ENCODE measurements at places on chromosomes 5 and 9. TPM values are rescaled to one million over a fixed set of nuclear protein-coding genes. Genes with fewer than 3 reads are reported as not detected.

DNA sequence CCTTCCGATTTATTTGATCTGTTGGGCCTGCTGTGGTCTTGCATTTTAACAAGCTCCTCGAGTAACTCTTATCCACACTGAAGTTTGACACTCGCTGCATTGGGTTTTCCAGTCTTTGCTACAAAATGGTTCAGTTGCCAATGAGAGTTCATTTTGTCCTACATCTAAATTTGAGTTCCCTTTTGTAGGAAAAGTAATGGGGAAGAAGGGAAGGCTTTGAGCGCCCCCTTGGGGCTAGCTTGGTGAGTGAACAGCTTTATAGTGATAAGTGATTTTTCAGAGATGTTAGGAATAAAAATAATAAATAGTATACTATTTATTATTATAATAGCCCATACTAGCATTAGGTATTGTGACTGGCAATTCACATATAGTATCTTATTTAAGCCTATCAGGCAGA is 89.9 kb upstream of the GNAQ start:
- no peaks in the 10 kb centered on the region for H3K4me1 ChIP-seq
- H3K27me3 ChIP-seq: peaks cover 6% of the 10 kb centered on the region
- H3K36me3 ChIP-seq: no peaks in the 10 kb centered on the region
- H3K4me3 ChIP-seq: no peak overlapping the region

DNA sequence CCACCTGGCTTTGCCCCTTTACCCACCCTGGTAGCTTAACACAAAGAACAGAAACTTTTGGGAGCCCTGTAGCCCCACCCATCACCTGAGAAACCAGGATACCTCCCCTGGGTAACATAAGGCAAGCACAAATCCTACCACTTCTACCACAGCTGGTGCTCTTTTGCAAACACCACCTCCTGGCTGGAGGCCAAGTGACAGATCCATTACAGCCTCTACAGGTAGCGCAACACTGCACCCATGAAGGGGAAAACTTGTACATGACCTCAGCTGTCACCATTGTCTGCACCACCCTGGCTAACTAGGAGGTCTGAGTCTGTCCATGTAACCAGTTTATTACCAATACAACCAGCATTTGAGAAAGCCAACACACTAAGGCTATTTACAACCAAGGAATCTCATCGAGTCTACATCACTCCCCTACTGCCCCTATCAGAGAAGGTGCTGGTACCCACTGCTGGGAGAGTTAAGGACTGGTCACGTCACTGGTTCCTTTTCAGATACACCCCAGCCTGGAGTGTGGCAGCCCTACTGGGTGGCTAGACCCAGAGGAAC is 128.6 kb downstream of the PJA2 start:
- H3K27ac ChIP-seq: no peak overlapping the region
- DNase-seq: no peak
- H3K4me1 ChIP-seq: no peaks in the 10 kb centered on the region
- no peaks in the 10 kb centered on the region for H3K27me3 ChIP-seq
- H3K36me3 ChIP-seq: no peaks in the 10 kb centered on the region

DNA sequence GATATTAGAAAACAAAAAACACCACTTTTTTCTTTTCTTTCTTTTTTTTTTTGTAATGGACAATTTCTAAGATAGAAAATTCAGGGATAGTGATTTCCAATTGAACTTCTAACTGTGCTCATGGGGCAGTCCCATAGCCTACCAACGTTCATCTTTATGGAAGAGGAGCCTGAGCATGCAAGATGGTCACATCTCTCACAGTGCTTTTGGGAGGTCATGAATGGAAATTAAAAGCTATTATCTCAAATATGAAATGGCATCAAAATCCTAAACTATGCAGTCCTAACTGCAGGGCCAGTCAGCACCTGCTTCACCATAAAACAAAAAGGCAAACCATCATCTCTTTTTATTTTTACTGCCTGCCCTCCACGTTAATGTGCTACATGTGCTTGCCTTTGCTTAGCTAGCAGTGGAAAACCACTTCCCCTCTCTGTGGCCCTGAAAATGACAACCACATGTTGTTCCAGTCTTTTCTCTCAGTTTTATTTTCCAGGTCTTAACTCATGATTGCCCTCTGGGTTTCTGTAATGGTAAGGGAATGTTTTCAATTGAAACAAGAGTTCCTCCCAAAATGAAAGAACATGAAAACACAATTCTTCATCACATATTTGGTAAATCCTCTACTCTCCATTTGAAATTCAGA is 16.7 kb downstream of the IFNB1 start:
- H3K4me1 ChIP-seq: no peaks in the 10 kb centered on the region
- H3K36me3 ChIP-seq: no peaks in the 10 kb centered on the region
- DNase-seq: peak; percentile 36
- no peak overlapping the region for H3K27ac ChIP-seq
- H3K4me3 ChIP-seq: no peak overlapping the region

GRCh38 chr9:137311986-137312851 is 10.1 kb upstream of the NRARP start:
- no peak overlapping the region for H3K4me3 ChIP-seq
- H3K27me3 ChIP-seq: peaks cover 1% of the 10 kb centered on the region
- H3K4me1 ChIP-seq: 0 out of 2 replicates have a peak, but pooled peaks cover 2% of the 10 kb centered on the region
- no peak for DNase-seq
- H3K27ac ChIP-seq: no peak overlapping the region

DNA sequence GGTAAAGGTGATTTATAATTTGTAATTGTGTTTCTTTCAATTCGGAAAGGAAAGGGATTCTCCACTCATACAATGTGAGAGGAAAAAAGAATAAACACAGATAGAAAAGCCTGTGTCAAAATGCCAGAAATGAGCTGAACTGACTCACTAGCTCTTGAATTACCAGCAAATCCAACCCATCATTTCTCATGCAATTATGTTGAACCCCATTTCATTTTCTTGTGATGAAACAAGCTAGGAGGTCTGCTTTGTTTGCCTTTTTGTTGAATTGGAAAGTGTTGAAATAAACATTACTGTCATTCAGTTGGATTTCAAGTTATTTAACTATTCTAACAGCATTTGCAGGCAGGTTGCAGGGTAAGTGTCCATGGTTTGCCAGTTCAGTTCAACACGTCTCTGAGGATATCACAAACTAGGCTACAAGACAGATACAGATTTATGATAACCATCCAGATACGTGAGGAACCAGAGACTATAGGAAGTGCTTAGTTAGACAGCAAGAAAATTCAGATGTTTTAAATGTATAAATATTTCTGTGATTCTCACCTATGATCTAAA is 547.2 kb downstream of the MAT2B start:
- no peaks in the 10 kb centered on the region for H3K4me1 ChIP-seq
- no peak overlapping the region for H3K4me3 ChIP-seq
- no peak overlapping the region for H3K27ac ChIP-seq
- H3K27me3 ChIP-seq: no peaks in the 10 kb centered on the region

DNA sequence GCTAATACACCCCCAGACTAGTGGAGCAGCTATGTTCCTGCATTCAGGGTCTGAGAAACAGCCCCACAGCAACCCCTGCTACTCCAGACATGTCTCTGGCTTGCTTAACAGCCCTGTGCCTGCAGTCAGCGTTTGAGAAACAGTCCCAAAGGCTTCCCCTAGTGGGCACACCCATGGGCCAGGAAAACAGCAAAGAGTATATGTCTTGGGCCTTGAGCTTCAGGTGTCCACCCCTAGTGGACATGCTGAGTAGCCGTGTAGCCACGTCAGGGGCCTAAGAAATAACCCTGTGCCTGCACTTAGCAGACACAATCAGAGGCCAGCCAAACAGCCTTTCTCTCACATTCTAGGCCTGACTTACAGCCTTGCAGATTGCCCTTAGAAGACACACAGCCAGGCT is 698.6 kb downstream of the PTPRD start:
- no peak for DNase-seq
- H3K4me3 ChIP-seq: no peak overlapping the region
- no peak overlapping the region for H3K27ac ChIP-seq
- no peaks in the 10 kb centered on the region for H3K36me3 ChIP-seq
- H3K4me1 ChIP-seq: no peaks in the 10 kb centered on the region

GRCh38 chr9:103702572-103702971 is 391.5 kb upstream of the SMC2 start:
- no peak overlapping the region for H3K4me3 ChIP-seq
- no peaks in the 10 kb centered on the region for H3K4me1 ChIP-seq
- H3K27me3 ChIP-seq: no peaks in the 10 kb centered on the region
- no peak overlapping the region for H3K27ac ChIP-seq
- no peaks in the 10 kb centered on the region for H3K36me3 ChIP-seq
- DNase-seq: no peak

GRCh38 chr5:115243412-115243811 is 19.3 kb downstream of the PGGT1B start:
- H3K27ac ChIP-seq: no peak overlapping the region
- H3K4me3 ChIP-seq: no peak overlapping the region
- peak; percentile 53 for DNase-seq
- H3K4me1 ChIP-seq: peaks cover 6% of the 10 kb centered on the region
- no peaks in the 10 kb centered on the region for H3K27me3 ChIP-seq

GRCh38 chr5:110612794-110613247 is 113.7 kb downstream of the TMEM232 start:
- H3K27ac ChIP-seq: no peak overlapping the region
- H3K4me3 ChIP-seq: no peak overlapping the region
- no peaks in the 10 kb centered on the region for H3K27me3 ChIP-seq
- no peaks in the 10 kb centered on the region for H3K4me1 ChIP-seq
- no peak for DNase-seq

GRCh38 chr5:61320860-61321259 is 11.2 kb upstream of the ZSWIM6 start:
- no peaks in the 10 kb centered on the region for H3K27me3 ChIP-seq
- peaks cover 7% of the 10 kb centered on the region for H3K4me1 ChIP-seq
- no peaks in the 10 kb centered on the region for H3K36me3 ChIP-seq

DNA sequence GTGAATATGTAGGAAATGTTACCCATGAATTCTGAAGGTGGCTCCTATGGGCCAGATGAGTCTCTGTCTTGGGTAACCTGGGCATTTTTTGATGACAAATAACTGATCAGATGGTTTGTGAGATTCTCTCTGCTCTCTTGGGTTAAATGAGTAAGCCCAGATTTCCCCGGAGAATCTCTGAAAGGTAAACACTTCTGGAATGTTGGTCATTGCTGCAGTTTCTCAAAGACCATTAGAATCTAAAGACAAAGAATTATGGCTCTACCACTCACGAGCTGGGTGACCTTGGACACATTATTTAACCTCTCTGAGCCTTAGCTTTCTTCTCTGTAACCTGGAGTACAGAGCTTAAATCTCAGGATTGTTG is 191.2 kb downstream of the DAB2IP start:
- peaks cover 22% of the 10 kb centered on the region for H3K4me1 ChIP-seq
- peak overlapping the region; percentile 59 for H3K27ac ChIP-seq
- peak; percentile 87 for DNase-seq
- no peak overlapping the region for H3K4me3 ChIP-seq

- H3K27me3 ChIP-seq: no peaks in the 10 kb centered on the region
- H3K4me1 ChIP-seq: no peaks in the 10 kb centered on the region
These were observed 340.4 kb downstream of the CTNND2 start for GRCh38 chr5:11563822-11564221.

GRCh38 chr5:105663671-105664070 is 2007.1 kb downstream of the EFNA5 start:
- no peak for DNase-seq
- no peaks in the 10 kb centered on the region for H3K36me3 ChIP-seq
- no peaks in the 10 kb centered on the region for H3K4me1 ChIP-seq
- no peaks in the 10 kb centered on the region for H3K27me3 ChIP-seq
- no peak overlapping the region for H3K27ac ChIP-seq

- no peaks in the 10 kb centered on the region for H3K27me3 ChIP-seq
- H3K4me1 ChIP-seq: no peaks in the 10 kb centered on the region
- no peak overlapping the region for H3K4me3 ChIP-seq
- no peaks in the 10 kb centered on the region for H3K36me3 ChIP-seq
- no peak overlapping the region for H3K27ac ChIP-seq
- no peak for DNase-seq
These were observed 176.6 kb upstream of the TYRP1 start for GRCh38 chr9:12516573-12516972.

GRCh38 chr5:146463446-146463845 is 16.3 kb downstream of the TCERG1 start:
- H3K4me1 ChIP-seq: no peaks in the 10 kb centered on the region
- no peaks in the 10 kb centered on the region for H3K27me3 ChIP-seq
- H3K36me3 ChIP-seq: peaks cover 25% of the 10 kb centered on the region
- H3K4me3 ChIP-seq: no peak overlapping the region
- no peak for DNase-seq
- H3K27ac ChIP-seq: no peak overlapping the region

DNA sequence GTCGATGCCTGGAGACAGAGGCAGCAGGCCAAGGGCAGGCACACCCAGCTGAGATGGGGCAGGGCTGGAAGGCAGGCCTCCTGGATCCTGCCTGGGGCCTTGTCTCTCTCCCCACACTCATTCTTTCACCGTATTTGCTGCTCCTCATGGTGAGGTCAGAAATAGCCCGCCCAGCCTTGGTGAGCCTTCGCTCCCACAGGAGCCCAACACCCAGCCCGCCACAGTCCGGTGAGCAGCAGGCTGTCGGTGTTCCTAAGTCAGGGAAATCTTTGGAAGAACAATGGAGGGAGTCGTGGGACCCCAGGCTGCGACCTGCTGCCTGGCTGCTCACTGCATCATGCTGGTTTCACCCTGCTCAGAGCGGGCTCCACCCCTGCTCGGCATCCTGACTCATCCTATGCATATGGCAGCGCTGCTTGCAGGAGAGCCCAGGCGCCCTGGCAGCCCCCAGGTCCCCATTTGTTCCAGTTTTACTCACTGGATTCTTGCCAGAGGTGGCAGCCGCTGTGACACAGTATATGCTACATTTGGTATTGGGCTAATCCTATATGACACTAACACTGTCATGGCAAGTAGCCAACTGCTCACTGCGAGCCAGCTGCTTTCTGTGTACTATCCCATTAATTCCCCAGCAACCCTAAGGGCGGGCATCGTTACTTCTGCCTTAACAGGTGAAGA is 53.2 kb upstream of the NCS1 start:
- H3K36me3 ChIP-seq: peaks cover 22% of the 10 kb centered on the region
- H3K4me3 ChIP-seq: no peak overlapping the region
- no peaks in the 10 kb centered on the region for H3K27me3 ChIP-seq
- peak; percentile 60 for DNase-seq

- H3K27me3 ChIP-seq: peaks cover 19% of the 10 kb centered on the region
- no peak overlapping the region for H3K4me3 ChIP-seq
- H3K27ac ChIP-seq: no peak overlapping the region
- no peaks in the 10 kb centered on the region for H3K36me3 ChIP-seq
- DNase-seq: peak; percentile 56
- H3K4me1 ChIP-seq: no peaks in the 10 kb centered on the region
These were observed 7.9 kb downstream of the GABRP start for GRCh38 chr5:170791325-170791954.

DNA sequence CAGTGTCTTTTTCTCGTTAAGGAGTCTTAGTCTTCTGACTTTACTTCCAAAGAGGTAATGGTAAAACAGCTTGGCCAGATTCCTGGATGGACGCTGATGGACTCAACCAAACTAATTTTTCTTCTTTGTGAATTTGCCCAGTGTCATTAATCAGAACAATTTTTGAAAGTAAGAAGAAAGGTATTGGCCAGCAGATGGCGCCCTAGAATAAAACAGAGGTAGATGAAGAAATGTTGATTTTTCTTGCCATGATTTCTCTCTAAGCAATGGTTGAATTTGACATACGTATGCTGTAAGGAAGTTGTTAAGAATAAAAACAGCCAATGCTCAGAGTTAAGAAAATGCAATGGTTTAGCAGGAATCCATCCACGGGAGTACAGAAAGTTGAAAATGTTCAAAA is 500.0 kb downstream of the DIRAS2 start:
- H3K4me1 ChIP-seq: no peaks in the 10 kb centered on the region
- DNase-seq: peak; percentile 25
- no peaks in the 10 kb centered on the region for H3K36me3 ChIP-seq
- peaks cover 2% of the 10 kb centered on the region for H3K27me3 ChIP-seq

The RGS7BP gene
- not detected for total RNA-seq

The INSL4 gene
- not detected for total RNA-seq

The HMMR gene
- total RNA-seq: 24.6 TPM

The SLC46A2 gene
- not detected for total RNA-seq

The DBH gene
- total RNA-seq: not detected

The TCF7 gene
- total RNA-seq: 0.83 TPM

The TAF11L11 gene
- not detected for total RNA-seq

The GHR gene
- 1.1 TPM for total RNA-seq

The CCL27 gene
- 0.18 TPM for total RNA-seq

The ADAMTSL2 gene
- total RNA-seq: not detected
